Cardiac septum (tissue), 1 donor: ENCODE measurements at places on chromosomes 3 and 15. TPM values are rescaled to one million over a fixed set of nuclear protein-coding genes. Genes with fewer than 3 reads are reported as not detected.

GRCh38 chr15:76337696-76338485 is 1.3 kb downstream of the ISL2 start:
- no peak for DNase-seq

- DNase-seq = no peak
These were observed 51.6 kb downstream of the MOBP start for GRCh38 chr3:39519103-39519502.

DNA sequence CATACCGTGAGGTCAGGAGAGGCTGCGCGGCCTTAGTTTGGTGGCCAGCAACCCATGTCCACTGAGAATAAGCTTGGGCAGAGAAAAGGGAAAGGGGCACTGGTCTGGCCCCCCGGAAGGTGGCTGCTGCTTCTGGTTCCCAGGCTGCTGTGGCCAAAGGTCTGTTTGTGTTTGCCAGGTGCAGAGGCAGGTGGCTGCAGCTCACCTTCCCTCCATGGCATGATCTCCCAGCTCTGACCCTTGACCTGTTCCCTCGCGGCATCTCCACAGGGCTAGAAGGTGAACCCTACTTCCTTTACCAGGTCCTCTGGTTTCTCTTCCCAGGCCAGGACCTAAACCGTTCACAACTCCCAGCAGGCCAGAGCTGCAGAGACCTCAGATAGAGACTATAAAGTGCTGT is 13.8 kb downstream of the VPS18 start:
- no peak for DNase-seq

DNA sequence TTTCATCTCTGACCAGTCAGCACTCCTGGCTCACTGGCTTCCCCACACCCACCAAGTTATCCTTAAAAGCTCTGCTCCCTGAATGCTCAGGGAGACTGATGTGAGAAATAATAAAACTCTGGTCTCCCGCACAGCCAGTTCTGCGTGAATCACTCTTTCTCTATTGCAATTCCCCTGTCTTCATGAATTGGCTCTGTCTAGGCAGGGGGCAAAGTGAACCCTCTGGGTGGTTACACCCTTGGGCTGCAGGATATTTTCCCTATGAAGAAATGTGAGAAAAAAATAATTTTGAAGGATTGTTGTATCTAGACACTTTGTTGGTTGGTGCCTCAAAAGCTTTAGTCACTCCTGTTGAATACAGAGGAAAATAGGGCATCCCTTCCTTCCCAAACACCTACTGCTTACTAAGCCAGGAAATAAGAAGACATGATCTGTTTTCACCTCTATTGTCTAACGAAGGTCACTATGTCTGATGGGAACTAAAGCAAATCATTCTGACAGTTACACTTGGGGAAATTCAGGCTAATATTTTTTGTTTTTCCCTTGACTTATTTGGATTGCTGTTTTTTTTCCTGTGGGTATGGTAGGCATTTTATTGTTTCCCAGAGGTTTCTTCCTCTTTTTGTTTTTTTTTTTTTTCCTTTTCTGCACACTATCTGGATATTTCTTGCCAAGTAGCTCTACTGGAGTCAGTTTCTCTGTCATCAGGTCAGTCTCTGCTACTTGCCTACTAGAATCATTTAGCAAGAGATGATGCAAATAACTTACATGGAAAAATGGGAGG is 15.3 kb upstream of the TNFSF10 start:
- no peak for DNase-seq

DNA sequence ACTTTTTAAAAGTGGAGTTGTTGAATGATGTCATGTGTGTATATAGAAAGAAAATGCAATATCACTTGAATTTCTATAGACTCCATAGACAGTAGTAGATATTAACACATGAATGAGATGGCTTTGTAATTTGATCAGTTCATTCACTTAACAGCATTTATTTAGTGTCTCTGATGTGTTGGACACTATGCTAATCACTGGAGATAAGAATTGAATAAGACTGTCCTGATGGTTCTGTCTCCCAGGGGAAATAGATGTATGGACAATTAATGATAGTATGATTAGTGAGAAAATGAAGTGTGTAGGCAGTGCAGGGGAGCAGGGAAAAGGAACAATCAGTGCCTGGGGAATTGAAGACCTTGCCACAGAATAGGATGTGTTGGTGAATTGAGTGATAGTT is 72.9 kb downstream of the RIOX2 start:
- DNase-seq = no peak

GRCh38 chr3:86969500-86970189 is 21.3 kb downstream of the VGLL3 start:
- DNase-seq = no peak

DNA sequence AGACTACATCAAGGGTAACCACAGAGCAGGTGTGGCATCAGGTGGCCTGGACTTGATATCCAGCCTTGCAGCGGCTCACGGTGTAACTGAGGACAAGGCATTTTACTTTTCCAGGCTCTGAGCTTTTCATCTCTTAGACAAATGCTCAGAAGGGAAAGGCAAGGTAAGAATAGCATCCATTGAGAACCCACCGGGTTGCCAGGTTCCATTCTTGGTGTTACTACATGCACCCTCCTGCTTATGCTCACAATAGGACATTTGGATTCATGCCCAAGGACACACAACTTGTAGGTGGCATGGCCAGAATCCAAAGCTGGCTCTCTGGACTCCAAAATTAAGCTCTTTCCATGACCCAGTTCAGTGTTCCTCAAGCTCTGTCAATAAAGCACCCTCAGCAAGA is 85.5 kb downstream of the CCNL1 start:
- DNase-seq = no peak

- DNase-seq = no peak
These were observed 28.8 kb downstream of the NBEAL2 start for GRCh38 chr3:47008234-47008796.

DNA sequence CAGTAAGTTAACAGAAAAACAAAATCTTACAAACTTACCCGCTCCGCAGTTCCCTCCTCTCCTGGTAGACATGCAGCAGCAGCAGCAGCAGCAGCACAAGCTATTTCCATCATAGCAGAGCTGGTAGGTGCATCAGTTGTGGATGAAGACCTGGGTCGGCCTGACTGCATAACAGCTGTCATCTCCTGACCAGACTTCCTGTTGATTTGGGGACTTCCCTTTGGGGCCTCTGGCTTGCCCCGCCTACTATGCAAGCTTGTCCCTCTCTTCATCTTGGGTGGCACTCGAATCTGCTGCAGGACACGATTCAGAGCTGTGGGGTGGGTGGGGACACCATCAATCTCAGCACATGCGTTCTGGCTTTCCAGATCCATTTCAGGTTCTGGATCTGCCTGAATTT is 65.7 kb downstream of the TMCC1 start:
- DNase-seq = no peak

- DNase-seq = no peak
These were observed 18.9 kb downstream of the TUSC7 start for GRCh38 chr3:116728454-116728853.

GRCh38 chr15:52011711-52012144 is 7.3 kb upstream of the MAPK6 start:
- no peak for DNase-seq

- DNase-seq = no peak
These were observed 15.4 kb downstream of the EDC3 start for GRCh38 chr15:74680456-74680855.

- no peak for DNase-seq
These were observed 24.3 kb downstream of the SNX33 start for GRCh38 chr15:75671730-75672602.

DNA sequence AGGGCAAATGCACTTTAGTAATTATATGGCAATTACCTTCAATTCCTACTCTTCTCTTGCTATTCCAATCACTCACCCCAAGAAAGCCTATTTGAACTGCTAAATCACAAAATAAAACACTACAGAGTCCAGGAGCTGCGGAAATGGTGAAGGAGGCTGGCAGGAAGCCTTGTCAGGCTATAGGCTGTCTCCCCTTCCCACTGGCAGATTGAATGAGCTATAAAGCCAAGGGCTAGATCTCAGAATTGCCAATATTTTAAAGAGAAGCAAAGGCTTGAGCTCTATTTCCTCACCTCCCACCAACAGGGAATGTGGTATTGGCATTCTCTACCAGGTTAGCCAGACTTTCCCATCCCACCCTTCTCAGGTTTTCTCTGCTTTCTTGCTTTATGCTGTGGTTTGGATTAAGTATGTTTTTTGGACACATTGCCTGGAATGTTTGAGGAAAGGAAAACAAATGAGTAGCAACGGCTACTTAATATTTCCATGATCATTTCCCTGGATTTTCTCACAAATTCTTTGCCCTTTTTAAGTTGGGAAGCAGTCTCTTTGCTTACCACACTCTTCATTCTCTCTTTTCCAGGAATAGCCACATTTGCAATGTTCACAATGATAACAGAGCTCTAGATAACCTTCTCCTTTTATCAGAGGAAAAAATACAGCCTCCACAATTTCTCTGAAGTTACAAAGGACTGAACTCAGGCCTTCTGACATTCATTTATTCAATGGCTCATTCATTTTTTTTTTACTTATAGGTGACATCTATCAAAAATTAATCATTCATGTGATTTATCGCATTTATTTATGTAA is 1125.4 kb downstream of the ROBO1 start:
- DNase-seq = no peak

Gene ROBO2
- total RNA-seq = 0.11 TPM

Gene EFCC1
- 1.7 TPM for total RNA-seq

Gene CCDC191
- 1.2 TPM for total RNA-seq

Gene CHL1
- total RNA-seq = 2.5 TPM

Gene GRAMD2A
- total RNA-seq = not detected

Gene OR4F15
- not detected for total RNA-seq
